ENCODE measurements at places on chromosomes 4 and X.
A peak's percentile ranks its signal among the peaks of the same experiment; 100 is the strongest.

GRCh38 chr4:164571593-164572390, 182.1 kb upstream of the SMIM31 start:
- peak; percentile 28 for DNase-seq

DNA sequence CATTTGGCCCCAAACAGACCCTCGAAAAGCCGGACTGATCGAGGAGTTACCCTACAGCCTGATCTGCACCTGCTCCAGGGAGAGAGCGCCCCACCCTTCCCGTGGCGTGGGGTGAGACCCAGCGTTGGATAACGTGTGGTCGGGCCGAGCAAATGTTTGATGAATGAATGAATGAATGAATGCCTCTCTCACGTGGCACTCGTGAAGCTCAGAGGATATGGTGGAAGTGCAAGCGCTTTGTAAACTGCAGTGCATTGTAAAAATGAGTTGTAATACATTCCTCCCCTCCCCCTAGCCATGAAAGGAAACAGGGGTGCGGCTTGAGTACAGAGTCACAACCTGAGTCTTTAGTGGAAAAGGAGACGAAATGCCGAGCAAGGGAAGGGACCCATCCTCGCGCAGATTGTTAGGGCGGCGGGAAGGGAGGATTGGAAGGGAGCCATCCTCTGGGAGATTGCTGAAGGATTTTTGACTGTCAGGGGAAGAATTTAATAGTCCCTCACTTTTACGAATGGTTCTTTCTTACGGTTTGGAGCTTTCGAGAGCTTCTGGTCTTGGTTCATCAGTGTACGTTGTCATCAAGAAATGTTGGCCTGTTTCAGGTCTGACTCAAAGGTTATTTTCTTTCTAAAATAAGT, 772 bp upstream of the FBXW7 start:
- DNase-seq: no peak

GRCh38 chr4:113707048-113707447, 54.5 kb downstream of the CAMK2D start:
- DNase-seq: no peak

GRCh38 chr4:155568641-155569220, 97.9 kb upstream of the GUCY1A1 start:
- no peak for DNase-seq

- no peak for DNase-seq
Measured at GRCh38 chr4:177242651-177243286, 66.9 kb upstream of the NEIL3 start.

- DNase-seq: no peak
Measured at GRCh38 chrX:152884171-152884570, 13.7 kb upstream of the ZNF185 start.

DNA sequence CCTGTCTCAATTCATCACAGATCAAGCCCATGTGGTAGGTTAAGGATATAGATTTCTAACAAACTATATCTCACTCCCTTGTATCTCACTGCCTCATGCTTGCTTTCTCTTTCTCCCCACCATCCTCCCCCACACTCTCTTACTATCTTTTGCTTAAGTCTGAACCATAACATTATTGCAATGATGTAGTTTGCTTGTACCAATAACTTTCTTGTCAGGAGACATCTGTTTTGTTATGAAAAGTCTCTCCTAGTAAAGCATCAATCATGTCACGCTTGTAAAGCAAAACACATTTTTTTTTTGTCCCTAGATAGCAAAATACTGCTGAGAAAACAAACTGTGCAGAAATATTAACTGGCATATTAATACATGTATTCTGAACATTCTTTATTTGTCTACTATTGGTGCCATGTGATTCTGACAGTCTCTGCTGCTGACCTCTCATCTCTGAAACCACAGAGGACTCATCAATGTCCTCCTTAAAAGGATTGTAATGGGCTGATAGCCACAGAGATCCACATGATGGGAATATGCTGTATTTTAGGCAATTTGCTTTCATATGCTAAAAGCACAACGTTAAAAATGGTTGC, 217.5 kb downstream of the VEGFC start:
- DNase-seq: no peak

- no peak for DNase-seq
Measured at GRCh38 chr4:5780831-5781480, 70.0 kb downstream of the EVC start.

GRCh38 chr4:185238215-185238681, 28.9 kb downstream of the SNX25 start:
- no peak for DNase-seq

DNA sequence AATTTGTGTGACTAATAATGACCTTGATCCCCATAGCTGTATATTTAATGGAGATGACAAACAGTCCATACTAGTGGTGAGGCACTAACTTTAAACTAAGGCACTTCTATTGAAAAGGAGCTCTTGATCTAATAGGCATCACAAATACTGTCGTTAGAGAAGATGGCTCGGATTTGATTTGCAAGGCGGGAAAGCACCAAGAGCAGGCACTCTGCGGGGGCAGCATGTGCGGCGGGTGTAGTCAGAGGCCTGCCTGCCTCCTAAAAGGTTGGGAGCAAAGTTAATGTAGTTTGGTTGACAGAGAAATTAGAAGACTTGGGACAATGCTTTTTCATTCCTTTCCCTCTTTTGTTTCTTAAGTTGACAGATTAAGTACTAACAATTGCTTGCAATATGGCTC, 278.8 kb downstream of the CFAP299 start:
- DNase-seq: no peak

DNA sequence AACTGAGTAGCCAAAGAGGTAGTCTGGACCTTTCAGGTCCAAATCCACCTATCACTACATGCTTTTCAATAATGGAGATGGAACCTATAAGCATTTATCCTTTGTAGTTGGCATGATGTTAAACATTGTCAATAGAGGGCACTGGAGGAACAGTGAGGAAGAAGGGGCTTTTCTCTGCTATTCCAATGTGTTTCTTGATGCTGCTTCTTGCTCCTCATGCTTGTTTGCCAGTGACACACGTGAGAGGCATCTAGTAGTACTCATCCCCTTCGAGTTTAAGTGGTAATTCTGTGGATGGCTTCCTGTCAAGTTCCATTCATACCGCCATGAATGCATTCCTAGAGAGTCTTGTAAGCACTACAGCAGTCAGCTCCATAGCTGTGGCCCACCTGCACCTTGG, 84.0 kb downstream of the NAA11 start:
- peak; percentile 28 for DNase-seq

- DNase-seq: no peak
Measured at GRCh38 chr4:150501009-150501727, 80.8 kb upstream of the MAB21L2 start.

DNA sequence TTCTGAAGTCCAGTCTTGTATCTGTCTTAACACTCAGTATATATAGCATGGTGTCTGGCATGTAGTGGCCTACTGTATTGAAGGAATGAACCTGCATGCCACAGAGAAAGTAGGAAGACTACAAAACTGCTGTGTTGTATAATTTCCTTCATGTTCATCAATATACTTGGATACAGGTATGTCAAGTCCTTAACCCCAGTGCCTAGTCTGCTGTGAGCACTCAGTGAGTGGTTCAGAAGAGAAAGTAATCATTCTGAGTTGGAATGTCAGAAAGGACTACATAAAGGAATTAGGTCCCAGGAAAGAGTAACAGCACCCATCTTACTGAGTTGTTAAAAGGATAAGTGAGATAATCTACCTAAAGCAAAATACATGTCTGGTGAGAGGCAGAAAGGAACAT, 32.0 kb downstream of the ABCE1 start:
- no peak for DNase-seq

DNA sequence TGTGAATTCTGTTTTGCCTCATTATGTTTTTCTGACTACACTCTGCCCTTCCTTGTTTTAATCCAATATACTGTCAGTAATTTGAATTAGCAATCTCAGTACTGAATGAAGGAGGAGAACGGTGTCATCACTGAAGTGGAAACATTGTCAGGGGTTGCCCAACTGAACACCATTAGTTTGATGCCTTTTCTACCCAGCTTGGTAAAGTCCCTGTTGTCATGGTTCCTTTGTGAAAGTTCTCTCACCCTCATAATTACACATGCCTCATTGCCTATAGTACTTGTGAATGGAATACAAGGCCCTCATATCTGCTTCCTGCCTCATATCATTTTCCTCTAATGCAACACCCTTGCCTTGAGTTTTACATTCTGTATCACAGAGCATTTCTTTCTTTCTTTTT, 76.9 kb downstream of the RRAGB start:
- DNase-seq: no peak

GRCh38 chr4:108094131-108094530, 74.6 kb downstream of the LEF1 start:
- no peak for DNase-seq

DNA sequence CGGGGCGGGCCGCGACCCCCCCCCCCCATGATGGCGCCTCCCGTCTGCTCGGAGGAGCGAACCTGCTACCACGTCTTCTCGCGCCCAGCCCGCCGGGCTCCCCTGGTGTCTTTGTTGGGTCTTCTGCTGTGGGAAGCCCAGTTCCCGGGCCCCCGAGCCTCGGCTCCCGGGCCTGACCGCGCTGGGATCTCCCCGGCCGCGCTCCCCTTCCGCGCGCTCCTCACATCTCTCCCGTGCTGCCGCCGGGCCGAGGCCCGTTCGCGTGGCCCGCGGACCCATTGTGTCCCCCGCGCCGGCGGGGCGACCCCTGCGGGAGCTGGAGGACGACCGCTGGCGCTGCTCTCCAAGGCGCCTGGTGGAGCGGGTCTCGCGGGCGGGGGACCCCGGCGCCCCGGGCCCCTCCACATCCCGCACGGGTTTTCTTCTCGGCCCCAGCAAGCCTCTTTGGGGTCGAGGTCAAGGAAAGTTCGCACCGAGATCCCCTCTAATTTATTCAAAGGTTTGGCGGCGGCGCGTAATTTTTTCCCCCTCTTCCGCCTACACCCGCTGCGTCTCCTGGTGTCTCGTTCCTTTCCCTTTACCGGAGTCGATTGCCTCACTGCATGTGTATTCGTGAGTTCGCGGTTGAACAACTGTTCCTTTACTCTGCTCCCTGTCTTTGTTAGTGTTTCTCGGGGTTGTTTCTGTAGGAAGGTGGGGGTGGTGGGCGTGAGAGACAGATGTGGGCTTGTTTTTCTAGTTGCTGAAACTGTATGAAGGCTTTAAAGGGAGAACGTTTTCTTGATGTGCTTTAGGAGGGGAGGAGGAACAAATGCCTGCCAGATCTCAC, 770 bp downstream of the SMAD1 start:
- DNase-seq: peak; percentile 35

DNA sequence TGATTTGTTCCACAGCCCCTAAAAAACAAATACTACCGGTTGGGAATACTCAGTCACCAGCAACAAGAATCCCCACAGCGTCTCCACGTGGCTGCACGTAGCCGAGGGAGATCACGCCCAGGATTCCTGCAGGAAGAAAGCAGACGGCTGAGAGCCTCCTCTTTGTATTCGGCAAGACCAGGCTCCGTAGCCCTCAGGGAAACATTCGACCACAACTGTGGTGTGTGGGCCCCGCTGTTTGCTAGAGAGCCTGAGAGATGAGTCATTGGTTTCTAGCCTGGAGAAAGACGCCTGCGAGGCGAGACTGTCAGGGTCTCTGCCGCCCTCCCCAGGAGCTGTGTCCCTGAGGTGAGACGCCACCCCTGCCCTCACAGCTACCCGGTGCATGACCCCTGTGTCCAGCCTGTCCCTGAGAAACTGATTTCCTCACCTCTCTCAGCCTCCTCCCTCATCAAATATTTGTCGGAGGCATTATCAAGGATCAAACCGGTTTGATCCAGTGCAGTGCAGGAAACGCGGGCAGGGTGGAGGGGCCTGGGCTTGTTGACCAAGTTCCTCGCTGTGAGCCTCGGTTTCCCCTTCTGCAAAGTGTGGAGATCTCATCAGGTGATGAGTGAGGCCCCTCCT, 4.7 kb upstream of the S100P start:
- DNase-seq: no peak

GRCh38 chr4:181611946-181612600, 631.1 kb upstream of the TENM3 start:
- no peak for DNase-seq

- no peak for DNase-seq
Measured at GRCh38 chr4:47499700-47500099, 14.6 kb downstream of the ATP10D start.

DNA sequence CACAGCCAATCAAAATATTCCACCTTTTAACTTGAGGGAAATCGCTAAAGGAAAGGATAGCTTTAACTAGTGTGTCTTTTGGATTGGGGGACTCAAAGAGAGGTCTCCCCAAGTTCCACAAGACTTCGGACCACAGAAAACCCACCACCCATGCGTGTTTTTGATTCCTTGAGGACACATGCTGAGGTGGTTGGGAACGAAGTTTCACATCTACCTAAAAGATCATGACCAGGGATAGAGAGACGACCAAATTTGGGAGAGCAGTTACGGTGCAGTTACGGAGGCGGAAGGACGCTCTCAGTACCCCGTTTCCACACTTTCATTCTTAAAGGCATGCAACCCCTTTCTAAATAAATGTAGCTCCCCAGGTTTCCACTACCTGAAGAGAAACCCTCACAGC, 1.1 kb downstream of the PCYT1B start:
- DNase-seq: no peak

Measured in iPS DF 19.7 (cell line).